Activated CD4-positive, alpha-beta memory T cell treated with anti-CD3 and anti-CD28 coated beads for 36 hours (primary cell): ENCODE measurements at places on chromosomes 11 and 22. TPM values are rescaled to one million over a fixed set of nuclear protein-coding genes. Genes with fewer than 3 reads are reported as not detected.

The TBX1 gene
- total RNA-seq = not detected

The HEPACAM gene
- not detected for total RNA-seq

The BCO2 gene
- total RNA-seq = 0.73 TPM

- DNase-seq = no peak
Measured at GRCh38 chr22:37409459-37410050, 17.7 kb downstream of the ELFN2 start.

The RFPL1 gene
- total RNA-seq = not detected

- no peak for DNase-seq
Measured at GRCh38 chr11:104999721-105000120, 23.2 kb downstream of the CASP5 start.

DNA sequence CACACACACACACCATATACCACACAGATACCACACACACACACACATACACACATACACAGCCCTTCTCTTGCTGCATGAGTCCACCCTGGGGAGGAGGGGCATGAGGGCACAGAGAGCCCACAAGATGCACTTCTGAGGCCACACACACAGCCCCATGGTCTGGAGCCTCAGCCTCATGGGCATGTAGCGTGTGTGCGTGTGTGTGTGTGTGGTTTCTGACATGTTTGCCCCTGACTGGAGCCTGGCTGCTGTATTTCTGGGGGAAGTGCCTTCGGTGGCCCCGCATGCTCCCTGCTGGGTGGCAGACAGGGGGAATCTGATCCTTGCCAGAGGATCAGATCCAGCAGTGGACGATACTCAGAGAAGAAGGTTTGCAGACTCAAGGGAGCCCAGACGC is 97.0 kb upstream of the PRR5 start:
- no peak for DNase-seq

The MPEG1 gene
- not detected for total RNA-seq

The SEPTIN5 gene
- 0.43 TPM for total RNA-seq
